ENCODE measurements at places on chromosomes 16 and 17. TPM values are rescaled to one million over a fixed set of nuclear protein-coding genes. Genes with fewer than 3 reads are reported as not detected.

MMP28 gene
- 61.6 TPM for total RNA-seq

KRTAP4-6 gene
- not detected for total RNA-seq

AANAT gene
- not detected for total RNA-seq

PRSS33 gene
- not detected for total RNA-seq

CPHXL2 gene
- not detected for total RNA-seq

TMIGD1 gene
- not detected for total RNA-seq

EVPL gene
- total RNA-seq, result 14.2 TPM

MAP2K4 gene
- total RNA-seq, result 24.8 TPM

PMM2 gene
- 45.6 TPM for total RNA-seq

PERCC1 gene
- not detected for total RNA-seq

FZD2 gene
- 1.6 TPM for total RNA-seq

GRAP gene
- total RNA-seq, result not detected

CORO1A gene
- total RNA-seq, result 10.9 TPM

ZSCAN10 gene
- not detected for total RNA-seq
